Stimulated activated CD4-positive, alpha-beta T cell treated with anti-CD3 and anti-CD28 coated beads, TNF-alpha, amount 100 ng/mL, for 24 hours (primary cell): ENCODE measurements at places on chromosomes 5 and 9.

GRCh38 chr9:68983522-68984424 lies 30.1 kb downstream of the PRKACG start:
- no peak for DNase-seq

GRCh38 chr9:78954286-78954685 lies 617.5 kb upstream of the TLE4 start:
- no peak for DNase-seq

GRCh38 chr9:13967011-13967410 lies 346.9 kb downstream of the NFIB start:
- DNase-seq, result no peak

DNA sequence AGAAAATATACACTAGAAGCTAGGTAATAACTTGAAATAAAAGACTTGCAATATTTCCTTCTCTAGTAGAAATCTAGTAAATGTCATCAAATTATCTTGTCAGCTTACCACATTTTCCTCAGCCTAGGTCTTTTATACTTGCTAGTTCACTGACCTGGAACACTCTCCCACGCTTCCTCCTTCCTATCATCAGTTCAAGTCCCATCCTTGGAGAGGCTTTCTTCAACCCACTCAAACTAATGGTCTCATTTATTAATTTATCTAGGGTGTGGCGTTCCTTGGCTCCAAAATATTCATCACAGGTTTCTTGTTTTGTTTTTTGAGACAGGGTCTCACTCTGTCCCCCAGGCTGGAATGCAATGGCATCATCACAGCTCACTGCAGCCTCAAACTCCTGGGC lies 2.9 kb downstream of the FAM13B start:
- no peak for DNase-seq

DNA sequence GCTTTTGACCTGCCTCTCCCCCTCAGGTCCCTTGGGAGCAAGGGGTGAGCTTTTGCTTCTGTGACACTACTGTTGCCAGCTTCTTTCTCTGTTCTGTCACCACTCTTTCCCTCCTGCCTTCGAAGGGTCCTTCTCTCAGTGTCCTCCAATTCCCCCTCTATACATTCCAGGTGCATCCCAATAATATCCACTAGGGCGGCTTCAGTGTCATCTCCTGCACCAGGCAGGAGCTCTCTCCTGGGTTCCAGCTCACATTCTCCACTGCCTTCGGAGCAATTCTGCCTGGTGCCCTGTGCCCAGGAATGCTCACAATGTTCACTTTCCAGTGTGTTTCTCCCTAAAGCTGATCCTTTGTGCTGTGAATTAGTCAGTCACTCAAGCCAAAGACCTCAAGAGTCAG lies 83.9 kb upstream of the CXCL14 start:
- no peak for DNase-seq

- DNase-seq, result no peak
Measured at GRCh38 chr5:177404641-177405179, 4.2 kb upstream of the PFN3 start.

DNA sequence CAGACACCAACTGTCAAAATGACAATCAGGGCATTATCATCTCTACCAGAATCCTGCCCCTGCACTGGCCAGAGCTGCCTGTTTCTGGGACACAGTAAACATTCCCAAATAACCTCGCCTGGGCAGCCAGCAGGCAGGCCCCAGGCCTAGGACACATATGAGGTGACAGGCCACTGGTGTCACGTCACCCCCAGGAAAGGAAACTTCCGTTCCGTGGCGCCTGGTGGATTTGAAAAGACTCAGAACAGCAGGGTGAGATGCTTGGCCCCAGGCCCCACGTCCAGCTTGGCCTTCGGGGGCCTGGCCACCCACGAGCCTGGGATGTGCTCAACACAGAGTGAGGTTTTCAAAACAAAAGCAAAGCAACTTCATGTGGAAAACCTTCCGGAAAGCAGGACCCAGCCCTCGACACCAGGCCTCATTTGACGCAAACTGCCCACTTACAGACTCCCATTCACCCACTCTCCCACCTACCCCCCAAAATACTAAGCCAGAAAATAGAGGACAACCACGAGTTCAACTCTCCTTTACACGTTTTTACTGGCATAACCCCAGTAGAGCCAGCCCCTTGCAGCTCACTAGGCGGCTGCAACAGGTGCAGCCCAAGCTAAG lies 1.2 kb downstream of the SEMA4D start:
- DNase-seq, result no peak

DNA sequence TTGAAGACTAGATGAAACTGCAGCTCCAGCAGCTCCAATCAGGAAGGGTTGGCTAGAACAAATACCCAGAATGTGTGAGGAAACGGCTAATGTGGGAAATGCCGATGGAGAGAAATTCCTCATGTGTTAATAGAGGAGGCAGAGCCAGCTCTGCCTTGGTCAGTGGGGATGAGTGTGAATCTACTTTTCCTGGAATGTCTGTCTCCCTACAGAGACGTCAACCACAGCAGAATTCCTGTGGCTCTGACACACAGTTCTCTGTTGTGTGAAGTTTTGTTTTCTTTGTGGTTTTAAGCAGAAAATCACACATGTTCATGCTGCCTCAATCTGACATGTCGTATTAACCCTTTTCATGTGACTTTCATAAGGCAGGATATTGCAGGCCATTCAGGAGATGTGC lies 476.6 kb upstream of the WWC1 start:
- DNase-seq, result no peak

DNA sequence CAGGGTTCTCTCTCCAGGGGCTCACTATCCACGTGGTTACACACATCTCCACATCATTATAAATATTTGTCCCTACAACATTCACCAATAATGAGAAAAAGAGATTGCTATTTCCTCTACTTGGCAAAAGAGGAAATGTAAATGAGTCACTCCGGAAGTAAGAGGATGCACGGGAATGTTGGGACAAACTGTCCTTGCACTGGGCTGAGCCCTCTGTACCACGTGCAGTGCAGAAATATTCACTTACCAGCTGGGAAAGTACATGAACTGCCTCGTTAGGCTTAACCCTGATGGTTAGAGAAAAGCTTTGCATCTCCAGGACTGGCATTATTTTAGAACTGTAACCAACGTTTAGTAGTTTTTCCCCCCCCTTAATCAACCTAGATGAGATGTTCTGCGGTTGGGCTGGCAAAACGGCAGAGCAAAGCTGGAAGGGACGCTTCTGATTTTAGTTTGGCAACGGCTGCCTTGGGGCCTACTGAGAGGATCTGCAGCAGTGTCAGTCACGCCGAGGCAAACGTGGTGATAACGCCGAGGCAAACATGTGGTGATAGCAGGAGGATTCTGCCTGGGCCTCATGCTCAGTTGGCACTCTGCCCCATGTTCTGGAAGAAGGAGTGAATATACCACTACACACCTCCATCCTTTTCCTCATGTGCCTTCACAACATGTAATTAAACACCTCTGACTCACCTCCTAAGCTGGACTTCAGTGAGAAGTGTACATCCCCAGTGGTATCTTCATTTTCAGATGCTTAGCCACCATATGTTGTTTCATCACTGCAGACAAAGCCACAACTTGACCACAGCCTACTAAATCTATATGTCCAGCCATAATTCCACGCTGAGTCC lies 661.4 kb upstream of the KLF4 start:
- DNase-seq, result no peak

DNA sequence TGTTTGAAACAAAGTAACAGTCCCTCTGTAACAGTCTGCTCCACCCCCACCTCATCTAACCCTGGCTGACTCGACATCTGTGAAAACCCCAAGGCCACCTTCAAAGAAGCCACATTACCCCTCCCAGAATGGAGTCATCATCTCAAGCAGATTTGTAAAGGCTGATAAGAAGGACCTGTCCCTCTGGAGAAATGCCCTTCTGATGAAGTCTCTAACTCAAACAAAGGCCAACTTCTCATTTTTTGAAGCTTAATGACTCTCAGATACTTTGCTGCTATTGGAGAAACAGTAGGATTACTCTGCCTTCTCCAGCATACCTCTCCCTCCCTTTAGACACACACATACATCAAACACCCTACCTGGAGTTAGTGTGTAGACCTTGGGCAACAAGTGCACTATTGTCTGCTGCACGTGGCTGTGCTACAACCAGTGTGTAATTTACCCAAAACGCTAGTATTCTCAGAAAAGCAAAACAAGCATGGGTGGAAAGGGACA lies 5.3 kb upstream of the SUSD1 start:
- DNase-seq, result no peak

GRCh38 chr5:13558408-13558807 lies 386.1 kb downstream of the DNAH5 start:
- DNase-seq, result no peak

DNA sequence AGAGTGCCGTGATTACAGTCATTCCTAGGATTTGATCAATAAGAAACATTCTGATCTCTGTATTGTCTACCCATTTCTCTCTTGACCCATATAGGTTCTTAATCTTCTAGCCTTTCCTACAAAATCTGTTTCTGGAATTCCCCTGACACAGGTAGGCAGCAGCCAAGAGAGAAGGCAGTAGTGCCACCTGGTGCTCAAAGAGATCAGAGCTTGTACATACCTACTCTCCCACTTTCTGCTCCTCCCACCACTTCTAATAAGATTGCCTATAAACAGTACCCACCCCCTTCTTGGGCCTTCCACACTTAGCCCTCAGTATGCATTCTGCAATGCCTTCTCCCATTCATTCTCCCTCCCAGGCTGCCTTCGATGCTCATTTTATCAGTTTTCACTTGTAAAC lies 117.4 kb upstream of the RORB start:
- DNase-seq, result no peak

DNA sequence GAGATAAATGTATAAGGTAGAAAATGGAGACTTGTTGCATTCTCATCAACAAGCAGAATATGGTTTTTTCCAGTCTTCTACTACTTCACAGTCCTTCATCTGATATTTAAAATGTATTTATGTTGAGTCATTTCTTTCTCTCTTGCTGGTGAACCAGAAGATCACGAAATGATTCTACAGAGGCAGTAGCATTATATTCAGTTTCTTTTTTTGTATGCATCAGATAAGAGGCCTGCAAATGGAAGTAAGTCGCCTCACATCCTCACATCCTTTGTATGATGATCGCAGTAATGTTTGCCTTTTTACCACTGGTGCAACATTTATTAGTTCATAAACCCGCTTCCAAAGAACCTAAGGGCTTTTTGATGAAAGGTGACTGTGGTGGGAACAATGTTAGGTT lies 22.1 kb upstream of the IL13 start:
- no peak for DNase-seq

GRCh38 chr9:119963798-119964372 lies 594.6 kb upstream of the BRINP1 start:
- no peak for DNase-seq

- no peak for DNase-seq
Measured at GRCh38 chr9:127761061-127761460, 17.4 kb downstream of the SH2D3C start.

- DNase-seq, result no peak
Measured at GRCh38 chr5:124747791-124748686, 1.6 kb upstream of the ZNF608 start.

DNA sequence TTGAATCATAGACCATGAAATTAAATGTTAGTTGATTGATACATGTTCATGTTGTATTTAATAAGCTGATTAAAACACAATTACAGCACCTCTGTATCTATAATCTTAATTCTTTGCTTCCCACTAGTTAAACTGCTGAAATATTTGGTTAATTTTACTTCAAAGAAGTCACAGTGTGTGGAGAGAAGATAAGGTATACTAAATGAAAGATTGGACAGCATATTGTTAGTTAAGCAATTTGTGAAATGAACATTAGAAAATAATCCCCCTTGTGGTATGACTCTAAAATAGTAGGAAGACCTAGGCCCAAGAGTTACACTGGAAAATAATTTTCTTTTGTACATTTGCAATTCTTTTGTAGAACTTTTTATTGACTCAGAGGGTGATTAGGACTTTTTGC lies 30.3 kb downstream of the MAN2A1 start:
- DNase-seq, result no peak

GRCh38 chr9:136947955-136948510 lies 3.0 kb downstream of the C8G start:
- DNase-seq, result no peak

DNA sequence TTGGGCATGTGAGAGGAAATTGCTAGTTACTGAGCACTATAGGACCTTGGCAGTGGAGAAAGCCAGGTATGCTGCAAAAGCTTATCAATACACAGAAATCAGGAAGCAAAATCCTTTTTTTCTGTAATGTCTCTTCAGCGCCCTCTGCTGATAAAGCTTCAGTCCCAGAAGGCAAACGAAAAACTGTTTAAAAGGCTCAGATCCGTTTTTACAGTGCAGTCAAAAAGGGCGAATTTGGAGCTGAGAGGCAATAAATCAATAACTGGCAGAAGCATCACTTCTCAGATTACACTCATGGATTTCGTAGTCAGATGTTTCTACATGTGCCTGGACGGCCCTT lies 1.1 kb upstream of the MAN2A1 start:
- no peak for DNase-seq

GRCh38 chr5:109855056-109855455 lies 165.3 kb downstream of the MAN2A1 start:
- DNase-seq, result no peak

- no peak for DNase-seq
Measured at GRCh38 chr9:114096041-114096511, 3.0 kb downstream of the KIF12 start.
